ENCODE measurements at places on chromosomes 16 and 17.

GRCh38 chr16:50449800-50450199, 81.0 kb upstream of the BRD7 start:
- DNase-seq: no peak

DNA sequence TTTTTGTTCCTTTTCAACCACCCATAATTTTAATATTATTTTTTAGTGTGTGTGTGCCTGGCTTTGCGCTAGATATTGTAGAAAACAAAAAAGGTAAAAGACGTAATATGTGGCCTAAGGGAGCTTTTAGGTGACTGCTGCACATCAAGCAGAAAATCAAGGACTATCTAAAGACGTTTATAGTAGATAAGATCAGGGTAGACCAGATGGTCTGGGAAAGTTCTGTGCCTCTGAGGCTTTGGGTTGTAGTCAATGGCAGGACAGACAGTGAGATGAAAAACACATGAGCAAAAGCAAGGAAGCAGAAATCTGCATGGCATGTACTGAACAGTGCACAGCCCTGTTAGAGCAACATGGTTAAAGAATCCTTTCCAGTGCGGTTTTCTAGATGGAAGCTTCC, 26.8 kb upstream of the ARHGAP23 start:
- DNase-seq: no peak

DNA sequence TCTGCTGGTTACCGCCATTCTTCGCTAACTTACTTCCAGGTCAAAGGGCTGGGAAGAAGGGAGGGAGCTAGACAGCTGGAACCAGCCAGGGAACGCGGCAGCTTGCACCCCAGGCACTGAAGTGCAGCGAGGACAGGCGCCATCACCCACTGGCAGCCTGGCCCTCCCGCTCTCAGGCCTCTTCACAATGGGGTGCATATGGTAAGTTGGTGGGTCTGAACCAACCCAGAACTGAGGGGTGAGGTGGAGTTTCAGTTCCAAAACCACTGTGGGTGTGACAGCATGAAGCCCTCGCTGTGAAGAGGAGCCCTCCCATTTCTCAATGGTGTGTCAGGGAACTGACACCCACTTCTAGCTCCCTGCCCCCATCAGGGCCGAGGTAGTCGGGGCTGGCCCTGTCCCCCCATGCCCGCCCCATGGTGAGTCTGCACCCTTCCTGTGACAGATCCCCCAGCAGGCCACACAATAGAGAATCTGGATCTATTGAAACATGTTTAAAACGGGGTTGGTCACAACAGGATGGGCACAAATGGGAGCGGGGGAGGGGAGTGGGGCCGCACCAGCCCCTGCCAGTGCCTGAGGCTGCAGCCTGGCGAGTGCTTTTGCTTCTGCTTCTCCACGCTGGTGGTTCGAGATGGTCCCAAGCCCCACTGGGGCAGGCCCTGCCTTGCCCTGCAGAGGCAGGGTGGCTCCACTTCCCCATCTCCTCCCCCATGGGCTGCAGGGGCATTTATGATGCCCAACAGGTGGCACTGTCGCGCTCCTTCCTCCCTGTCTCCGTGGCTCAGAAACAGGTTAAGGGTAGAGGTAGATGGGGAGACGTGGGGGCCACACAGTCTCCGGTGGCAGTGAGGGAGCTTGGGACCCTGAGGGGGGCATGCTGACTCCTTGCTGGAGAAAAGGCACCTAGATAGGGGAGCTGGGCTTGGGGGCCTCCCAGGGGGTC, 2.3 kb downstream of the LIMD2 start:
- no peak for DNase-seq

DNA sequence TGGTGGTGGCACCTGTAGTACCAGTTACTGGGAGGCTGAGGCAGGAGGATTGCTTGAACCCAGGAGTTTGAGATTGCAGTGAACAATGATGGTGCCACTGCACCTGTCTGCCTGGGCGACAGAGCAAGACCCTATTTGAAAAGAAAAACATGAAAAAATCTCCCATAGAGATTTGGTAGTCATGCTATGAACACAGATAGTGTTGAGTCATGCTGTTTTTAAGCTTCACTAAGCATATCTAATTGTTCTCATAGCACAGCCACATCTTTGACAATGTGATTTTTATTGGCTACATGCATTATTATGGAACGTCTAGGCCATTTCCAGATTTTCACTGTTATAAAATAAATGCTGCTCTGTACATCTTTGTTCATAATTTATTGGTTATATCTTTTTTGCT, 6.0 kb downstream of the IL34 start:
- DNase-seq: no peak

- DNase-seq: no peak
Observed at GRCh38 chr17:28475151-28475900, 1.9 kb downstream of the SLC13A2 start.

- DNase-seq: no peak
Observed at GRCh38 chr17:41777157-41777573, 9.3 kb downstream of the JUP start.

GRCh38 chr16:51055434-51055833, 95.6 kb downstream of the SALL1 start:
- DNase-seq: no peak

- DNase-seq: peak; percentile 100
Observed at GRCh38 chr17:41301916-41302901, at the start of gene KRTAP29-1. Gene KRTAP29-1, minus strand, starts transcription at chr17:41302851. Its CDS starts 0 bp downstream, at chr17:41302851.

DNA sequence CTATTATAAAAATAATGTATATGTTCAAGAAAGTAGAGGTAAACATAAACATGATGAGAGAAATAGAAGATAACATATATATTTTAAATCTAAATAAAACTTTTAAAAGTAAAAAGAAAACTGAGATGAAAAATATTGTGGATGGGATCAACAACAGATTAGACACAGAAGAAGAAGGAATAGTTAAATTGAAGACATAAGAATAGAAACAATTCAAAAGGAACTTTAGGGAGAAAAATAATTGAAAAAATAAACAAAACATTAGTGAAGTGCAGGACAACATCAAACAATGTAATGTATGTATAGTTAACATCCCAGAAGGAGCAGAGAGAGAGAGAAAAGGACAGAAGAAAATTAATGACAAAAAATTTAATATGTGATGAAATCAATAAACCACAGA, 228.1 kb upstream of the TNRC6C start:
- no peak for DNase-seq
